ENCODE measurements at places on chromosomes 2 and 18.
A peak's percentile ranks its signal among the peaks of the same experiment; 100 is the strongest.

- no peak for DNase-seq
Measured at GRCh38 chr2:147368306-147368705, 476.5 kb upstream of the ACVR2A start.

DNA sequence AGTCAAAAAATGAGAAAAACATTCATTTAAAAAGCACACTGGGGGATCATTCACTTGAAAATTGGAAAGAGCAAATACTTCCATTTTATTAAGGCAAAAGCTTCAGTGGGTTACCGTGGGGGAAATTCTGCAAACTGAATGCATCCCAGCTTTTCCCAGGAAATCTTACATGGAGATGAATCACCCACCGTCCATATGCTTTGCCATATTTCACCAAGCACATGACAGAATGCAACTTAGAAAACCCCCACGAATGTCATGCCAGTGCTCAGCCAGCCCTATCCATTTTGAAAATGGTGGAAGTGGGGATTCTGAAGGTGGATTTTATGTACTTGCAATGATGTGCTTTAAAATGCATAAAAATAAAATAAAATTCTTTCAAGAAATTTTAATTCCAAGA is 485.5 kb upstream of the ID2 start:
- DNase-seq = no peak

GRCh38 chr2:106189325-106189724 is 4.8 kb downstream of the UXS1 start:
- DNase-seq = no peak

DNA sequence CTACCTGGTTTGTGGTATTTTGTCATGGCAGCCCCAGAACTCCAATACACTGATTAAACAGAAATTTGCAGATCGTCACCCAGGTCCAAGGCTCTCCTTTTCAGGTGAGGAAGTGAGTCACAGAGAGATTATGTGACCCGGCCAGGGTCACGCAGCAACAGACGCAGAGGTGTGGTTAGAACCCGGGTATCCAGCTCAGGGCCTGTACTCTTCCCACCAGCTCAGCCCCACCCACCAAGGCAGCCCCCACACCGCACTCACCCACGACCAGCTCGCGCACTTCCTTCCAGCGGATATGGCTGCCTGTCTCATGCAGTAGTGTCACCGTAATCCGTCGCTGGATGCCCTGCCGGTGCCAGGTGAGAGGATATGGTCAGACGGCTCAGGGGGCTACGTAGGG is 48.1 kb downstream of the AQP12A start:
- DNase-seq = no peak

DNA sequence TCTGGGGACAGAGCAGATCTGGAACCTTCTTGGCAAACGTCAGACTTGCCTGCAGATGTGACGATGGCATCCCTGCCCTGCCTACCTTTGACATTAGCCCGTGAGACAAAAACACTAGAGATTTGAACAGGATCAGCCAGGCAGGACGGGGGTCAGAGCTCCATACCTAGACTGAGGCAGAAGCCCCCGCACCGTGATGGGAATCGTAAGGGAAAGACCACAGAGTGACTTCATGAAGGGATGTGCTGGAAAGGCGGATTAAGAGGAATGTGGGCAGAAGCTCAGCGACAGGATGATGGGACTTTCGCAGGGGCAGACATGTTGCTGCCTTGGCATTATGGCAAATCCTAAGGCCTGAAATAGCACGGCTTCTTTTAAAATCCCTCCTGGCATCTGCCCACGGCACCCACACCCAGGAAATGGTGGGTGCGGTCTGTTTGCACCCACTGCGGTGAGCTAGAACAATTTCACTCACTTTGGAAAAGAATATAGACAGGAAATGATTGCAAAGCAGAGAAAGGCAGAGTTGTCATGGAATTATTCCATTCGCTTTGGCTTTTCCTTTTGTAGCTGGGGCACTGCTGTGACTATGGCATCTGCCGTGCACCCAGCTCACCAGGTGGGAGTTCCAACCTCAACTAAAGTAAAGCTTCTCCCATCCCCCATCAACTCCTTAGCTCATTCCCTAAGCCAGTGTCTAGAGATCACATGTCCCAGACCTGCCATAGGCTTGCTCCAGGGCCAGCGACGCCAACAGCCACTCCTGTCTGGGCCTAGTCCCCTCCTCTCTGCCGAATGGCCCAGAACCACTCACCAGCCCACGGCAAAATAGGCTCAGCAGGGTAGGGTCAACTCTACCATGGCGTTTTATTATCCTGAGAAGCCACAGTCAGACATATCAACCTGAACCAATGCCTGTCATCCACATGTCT is 112.7 kb upstream of the NPAS2 start:
- DNase-seq = peak; percentile 22

DNA sequence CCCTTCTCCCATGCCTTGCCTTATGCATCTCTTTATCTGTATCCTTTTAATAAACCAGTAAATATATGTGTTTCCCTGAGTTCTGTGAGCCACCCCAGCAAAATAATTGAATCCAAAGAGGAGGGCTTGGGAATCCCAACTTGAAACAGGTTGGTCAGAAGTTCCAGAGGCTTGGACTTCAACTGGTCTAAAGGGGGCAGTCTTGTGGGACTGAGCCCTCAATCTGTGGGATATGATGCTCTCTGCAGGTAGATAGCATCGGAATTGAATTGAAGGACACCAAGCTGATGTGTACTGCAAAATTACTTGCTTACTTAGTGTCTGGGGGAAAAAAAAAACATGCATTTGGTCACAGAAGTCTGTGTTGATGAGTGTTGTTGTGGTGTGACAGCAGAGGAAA is 1033.5 kb upstream of the TMEFF2 start:
- DNase-seq = no peak

Data from stimulated activated naive CD4-positive, alpha-beta T cell (primary cell).